Non-pigmented ciliary epithelial cell (primary cell): ENCODE measurements at places on chromosomes 13 and 19.

GRCh38 chr13:41271456-41272285, 8.3 kb upstream of the MTRF1 start:
- DNase-seq: no peak

DNA sequence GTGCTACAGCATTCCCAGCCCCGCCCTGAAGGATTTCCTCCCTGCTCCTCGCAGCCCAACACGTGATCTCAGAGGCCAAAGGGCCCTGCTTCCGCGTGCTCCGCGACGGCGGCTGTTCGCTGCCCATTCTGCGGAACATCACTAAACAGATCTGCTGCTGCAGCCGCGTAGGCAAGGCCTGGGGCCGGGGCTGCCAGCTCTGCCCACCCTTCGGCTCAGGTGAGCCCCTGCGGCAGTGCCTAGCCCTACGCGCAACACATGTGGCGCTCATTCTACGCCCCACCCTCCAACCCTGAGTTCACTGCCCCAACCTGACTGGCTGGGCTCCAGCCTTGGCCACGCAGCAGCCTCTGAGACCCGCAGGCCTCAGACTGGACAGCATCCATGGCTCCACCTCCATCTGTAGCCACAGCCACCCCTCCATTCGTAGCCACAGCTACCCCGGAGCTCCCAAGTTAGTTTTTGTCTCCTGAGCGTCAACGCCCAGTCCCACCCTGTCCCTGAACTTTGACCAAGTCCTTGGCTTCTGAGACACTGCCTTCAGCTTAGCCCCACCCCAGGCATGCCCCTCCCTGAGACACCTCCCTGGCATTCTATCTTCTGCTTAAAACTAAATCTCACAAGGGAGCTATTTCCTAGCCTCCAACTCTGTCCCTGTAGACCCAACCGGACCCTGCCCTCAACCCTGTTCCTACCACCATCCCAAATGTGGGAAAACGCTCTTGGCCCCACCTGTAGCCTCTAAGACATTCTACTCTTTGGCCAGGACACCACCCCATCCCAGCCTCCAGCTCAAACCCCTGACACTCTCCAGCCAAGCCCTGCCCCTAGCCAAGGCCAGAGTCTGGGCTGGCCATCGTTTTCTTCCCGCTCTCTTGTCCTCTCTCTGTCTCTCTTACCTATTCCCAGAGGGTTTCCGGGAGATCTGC, 6.4 kb downstream of the LTBP4 start:
- no peak for DNase-seq

DNA sequence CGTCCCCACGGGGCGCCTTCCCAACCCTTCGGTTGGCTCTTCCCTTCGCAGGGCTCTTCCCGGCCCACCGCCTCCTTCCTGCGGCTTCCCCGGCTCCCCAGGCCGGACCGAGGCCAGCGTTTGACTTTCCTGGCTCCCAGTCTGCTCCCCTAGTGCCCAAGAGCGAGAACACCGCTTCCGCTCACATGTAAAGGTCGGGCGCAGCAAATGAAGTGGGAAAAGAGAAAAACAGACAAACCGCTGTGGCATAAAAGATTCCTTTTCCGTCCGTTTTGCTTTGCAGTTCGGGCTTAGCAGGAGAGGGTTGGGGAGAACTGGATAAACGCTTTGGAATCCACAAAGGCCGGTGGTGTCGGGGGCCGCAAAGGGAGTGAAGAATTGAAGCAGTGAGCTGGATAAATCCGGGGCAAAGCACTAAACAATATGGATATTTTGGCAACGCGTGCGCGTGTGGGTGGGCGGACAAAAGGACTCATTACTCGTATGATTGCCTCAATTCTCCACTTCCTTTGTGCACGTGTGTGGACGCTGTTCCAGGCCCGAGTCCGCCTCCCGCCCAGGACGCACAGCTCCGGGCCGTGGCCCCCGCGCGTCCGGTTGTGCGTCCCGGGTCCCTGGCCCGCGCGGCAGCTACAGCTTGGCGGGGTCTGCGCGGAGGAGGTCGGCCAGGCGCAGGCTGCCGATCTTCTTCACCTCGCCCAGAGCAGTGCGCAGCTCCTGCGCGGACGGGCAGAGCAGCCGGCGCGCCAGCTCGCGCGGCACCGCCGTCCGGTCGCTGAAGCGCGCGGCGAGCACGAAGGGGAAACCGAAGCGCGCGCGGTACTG, 8.6 kb upstream of the CDX2 start:
- no peak for DNase-seq

- DNase-seq: no peak
Measured at GRCh38 chr19:13665125-13665905, 99.0 kb upstream of the MRI1 start.

DNA sequence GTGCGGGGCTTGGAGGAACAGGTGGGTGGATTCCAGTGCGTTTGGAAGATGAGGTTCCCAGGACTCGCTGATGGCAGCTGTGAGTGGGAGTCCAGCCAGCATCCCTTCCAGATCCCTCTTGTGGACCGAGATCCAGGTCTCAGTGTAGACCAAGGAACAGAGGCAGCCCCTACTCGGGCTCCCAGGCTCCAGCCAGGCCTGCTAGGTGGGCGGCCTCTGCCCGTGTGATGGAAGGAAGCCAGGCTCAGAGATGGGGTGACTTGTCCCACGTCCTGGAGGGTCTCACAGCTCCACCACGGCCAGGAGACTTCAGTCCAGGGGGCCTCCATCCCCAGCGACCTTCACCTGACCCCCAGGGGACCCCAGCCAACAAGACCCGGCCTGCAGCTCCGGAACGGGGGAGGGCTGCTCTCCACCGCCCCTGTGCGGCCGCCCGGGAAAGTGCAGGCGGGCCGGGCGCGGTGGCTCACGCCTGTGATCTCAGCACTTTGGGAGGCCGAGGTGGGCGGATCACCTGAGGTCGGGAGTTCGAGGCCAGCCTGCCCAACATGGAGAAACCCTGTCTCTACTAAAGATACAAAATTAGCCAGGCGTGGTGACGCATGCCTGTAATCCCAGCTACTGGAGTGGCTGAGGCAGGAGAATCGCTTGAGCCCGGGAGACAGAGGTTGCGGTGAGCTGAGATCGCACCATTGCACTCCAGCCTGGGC, 729 bp upstream of the MADCAM1 start:
- no peak for DNase-seq

GRCh38 chr19:50628146-50628545, 11.5 kb downstream of the SYT3 start:
- no peak for DNase-seq

DNA sequence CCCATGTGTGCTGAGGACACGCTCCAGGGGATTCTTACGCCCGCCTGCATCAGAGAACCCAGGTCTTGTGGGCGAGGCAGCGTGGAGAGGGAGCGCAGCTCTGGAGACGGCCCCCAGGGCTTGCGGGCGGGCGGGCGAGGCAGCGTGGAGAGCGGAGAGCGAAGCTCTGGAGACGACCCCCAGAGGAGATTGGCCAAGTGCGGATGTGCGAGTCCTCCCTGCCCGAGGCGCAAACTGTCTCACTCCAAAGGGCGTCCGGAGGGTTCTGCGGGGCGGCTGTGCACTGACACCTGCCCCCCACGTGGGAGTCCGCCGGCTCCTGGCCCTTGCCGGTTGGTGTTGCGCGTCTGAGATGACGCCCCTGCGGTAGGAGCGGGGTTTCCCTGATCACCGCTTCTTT, 39.8 kb downstream of the MCF2L start:
- DNase-seq: no peak

- DNase-seq: no peak
Measured at GRCh38 chr19:39542206-39542605, 2.2 kb upstream of the EID2 start.

DNA sequence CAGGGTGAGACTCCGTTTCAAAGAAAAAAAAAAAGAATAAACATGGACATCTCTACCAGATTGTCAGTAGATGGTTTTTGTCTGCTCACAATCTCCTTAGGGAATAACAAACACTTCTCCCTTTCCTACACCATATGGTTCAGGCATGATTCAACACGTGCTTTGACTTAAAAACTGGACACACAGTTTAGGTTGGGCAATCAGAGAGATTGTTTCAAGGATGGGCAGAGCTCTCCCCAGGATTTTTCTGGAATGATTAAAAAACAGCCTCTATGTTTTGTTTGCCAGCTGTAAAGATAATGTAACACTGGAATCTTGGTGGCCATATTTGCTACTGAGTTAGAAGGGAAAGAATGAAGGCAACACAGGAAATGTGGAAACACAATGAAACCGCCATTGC, 150.1 kb upstream of the TSC22D1 start:
- DNase-seq: no peak

GRCh38 chr13:102609696-102610095, 12.9 kb downstream of the TPP2 start:
- no peak for DNase-seq

DNA sequence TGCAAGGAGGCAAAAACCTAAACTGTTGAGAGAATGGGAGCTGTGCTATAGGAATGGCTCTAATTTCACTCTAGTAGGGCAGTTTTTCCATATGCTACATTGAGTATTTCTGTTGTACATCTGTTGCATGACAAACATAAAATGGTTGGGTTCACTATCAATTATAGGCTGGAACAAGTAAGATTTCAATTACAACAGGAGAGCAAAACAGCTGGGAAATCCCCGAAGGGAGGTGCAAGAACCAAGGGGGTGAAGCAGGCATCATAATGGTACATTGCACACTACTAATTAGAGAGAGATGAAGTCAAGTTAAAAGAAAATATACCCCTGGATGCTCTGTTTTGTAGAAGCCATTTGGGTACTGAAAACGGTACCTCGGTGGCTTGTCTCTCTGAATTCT, 389.5 kb downstream of the PCDH9 start:
- DNase-seq: no peak

GRCh38 chr19:13691569-13692435, 72.5 kb upstream of the MRI1 start:
- no peak for DNase-seq

GRCh38 chr19:33653684-33654083, 31.9 kb downstream of the CHST8 start:
- DNase-seq: no peak

GRCh38 chr13:107301724-107302374, 733.9 kb upstream of the ARGLU1 start:
- DNase-seq: no peak

DNA sequence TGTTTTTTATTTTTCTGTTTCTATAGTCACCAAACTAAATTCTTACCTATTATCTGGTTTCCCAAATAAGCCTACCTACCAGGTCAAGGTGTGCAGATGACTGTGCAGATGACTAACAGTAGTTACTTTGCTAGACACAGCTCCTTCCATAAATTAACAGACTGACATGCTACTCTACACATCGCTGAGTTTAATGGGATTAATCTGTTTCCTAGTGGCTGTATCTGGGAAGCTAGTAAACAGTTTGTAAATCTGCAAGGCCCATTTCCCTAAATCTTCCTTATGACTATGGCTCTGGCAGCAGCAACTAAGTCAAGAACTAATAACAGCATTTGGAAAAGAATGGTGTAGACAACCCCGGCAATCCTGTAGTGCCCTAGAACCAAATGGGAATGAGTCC, 27.9 kb downstream of the MIPEP start:
- DNase-seq: no peak

- DNase-seq: no peak
Measured at GRCh38 chr13:106455777-106456176, 79.7 kb downstream of the EFNB2 start.

- no peak for DNase-seq
Measured at GRCh38 chr13:43727856-43728255, 58.9 kb downstream of the ENOX1 start.
